Mesothelial cell of epicardium (in vitro differentiated cells): ENCODE measurements at places on chromosomes 7 and 10. TPM values are rescaled to one million over a fixed set of nuclear protein-coding genes. Genes with fewer than 3 reads are reported as not detected.

- DNase-seq = no peak
- H3K27ac ChIP-seq = no peak overlapping the region
- peaks cover 2% of the 10 kb centered on the region for H3K27me3 ChIP-seq
- H3K4me1 ChIP-seq = peaks cover 18% of the 10 kb centered on the region
- no peak overlapping the region for H3K4me3 ChIP-seq
- peaks cover 2% of the 10 kb centered on the region for H3K36me3 ChIP-seq
Observed at GRCh38 chr10:45075216-45075615, 74.5 kb downstream of the ZNF22 start.

DNA sequence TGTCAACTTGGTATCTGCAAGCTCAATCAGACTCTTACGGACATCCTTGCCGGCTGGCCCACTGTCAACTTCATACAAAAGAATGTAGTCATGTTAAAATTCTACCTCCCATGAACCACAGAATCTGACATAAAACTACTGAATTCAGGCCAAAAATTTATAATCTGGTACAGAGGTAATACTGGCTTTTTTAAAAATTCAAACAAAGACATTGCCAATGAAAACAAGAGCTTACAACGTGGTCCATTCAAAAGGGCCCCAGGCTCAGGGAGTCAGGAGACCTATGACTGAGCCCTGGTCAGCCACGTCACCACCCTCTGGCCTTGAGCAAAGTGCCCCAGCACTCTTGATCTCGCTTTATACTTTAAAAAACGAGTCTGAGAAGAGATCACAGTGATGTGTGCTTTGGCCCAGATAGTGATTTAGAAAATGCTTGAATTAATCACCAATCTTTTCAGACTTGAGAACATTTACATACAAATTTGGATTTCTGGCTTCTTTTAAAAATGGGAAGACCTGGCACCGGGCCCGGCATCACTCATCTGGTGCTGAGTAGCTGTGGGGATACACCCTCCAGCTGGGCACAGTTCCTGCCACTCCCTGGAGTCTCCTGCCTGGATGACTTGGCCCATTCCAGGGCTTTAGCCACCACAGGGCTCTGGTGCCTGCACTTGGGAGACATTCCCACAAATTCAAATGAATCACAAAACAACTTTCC, 94.1 kb downstream of the PIP4K2A start:
- no peak for DNase-seq
- no peaks in the 10 kb centered on the region for H3K36me3 ChIP-seq

ANLN gene
- 30.0 to 31.2 TPM (median 30.5 TPM) in 3 replicates for total RNA-seq

- no peak for DNase-seq
- H3K27ac ChIP-seq = no peak overlapping the region
- H3K4me1 ChIP-seq = no peaks in the 10 kb centered on the region
- no peaks in the 10 kb centered on the region for H3K27me3 ChIP-seq
- no peak overlapping the region for H3K4me3 ChIP-seq
Observed at GRCh38 chr7:156725073-156725472, 84.5 kb downstream of the RNF32 start.

DNA sequence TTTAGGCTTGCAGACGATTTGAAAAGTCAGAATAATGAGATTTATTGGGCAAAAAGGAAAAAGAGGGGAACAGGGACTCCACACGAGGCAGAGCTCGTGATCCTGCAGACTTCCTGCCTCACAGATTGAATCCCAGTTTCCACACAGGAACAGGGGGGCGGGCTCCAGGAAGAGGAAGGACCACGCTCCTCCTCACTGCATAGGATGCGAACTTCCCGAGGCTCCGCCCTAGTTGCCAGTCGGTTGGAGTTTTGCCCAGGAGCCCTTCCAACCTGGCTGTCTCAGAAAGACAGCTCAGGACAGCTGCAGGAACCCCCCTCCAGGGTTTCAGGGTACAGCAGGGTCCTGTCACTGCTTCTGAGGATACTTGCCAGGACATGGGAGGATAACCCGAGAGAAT, 488.3 kb upstream of the ADARB2 start:
- no peak overlapping the region for H3K4me3 ChIP-seq
- no peak overlapping the region for H3K27ac ChIP-seq
- no peaks in the 10 kb centered on the region for H3K36me3 ChIP-seq
- no peak for DNase-seq

ARHGAP21 gene
- total RNA-seq = 117 to 119 TPM (median 119 TPM) in 3 replicates

- no peak for DNase-seq
- no peaks in the 10 kb centered on the region for H3K27me3 ChIP-seq
- peaks cover 2% of the 10 kb centered on the region for H3K36me3 ChIP-seq
- peaks cover 15% of the 10 kb centered on the region for H3K4me1 ChIP-seq
- H3K4me3 ChIP-seq = no peak overlapping the region
Observed at GRCh38 chr10:84337199-84337598, 8.8 kb downstream of the CCSER2 start.

CPA5 gene
- 0.58 TPM in 1 of 3 replicates, not detected in the others for total RNA-seq

DNA sequence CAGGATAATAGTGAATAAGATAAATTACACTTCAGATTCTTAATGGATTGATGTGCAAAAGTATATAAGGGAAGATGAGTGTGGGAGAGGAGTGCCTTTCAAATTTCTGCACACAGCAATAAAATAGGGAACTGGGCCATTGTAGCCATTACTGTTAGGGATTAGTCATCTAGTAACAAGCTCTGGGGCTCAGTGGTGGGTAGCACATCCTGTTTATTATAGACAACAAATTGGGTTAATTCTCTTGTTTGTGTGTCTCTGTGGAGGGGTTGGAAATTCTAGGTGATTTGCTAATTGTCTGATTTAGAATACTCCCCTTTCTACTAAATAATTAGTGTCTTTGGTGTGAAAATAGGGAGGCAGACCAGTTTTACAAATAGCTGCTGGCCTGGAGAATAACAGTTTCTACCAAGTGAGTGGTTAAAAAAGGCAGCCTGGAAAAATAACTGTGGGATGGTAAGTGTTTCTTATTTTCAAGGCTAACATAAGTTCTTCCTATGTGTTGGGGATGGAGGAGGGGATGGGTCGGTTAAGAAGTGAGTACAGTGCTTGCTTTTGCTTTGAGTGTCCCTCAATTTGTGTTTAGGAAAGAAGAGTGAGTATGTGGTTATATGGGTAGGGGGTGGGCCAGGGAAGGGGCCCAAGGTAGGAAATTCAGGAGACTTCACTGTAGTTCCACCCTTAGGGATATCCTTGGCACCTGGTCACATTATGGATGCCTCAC, 43.3 kb upstream of the TMEM248 start:
- H3K36me3 ChIP-seq = no peaks in the 10 kb centered on the region
- H3K27me3 ChIP-seq = no peaks in the 10 kb centered on the region
- H3K4me3 ChIP-seq = no peak overlapping the region
- no peak for DNase-seq
- no peak overlapping the region for H3K27ac ChIP-seq
- no peaks in the 10 kb centered on the region for H3K4me1 ChIP-seq

NAT16 gene
- not detected in 3 replicates for total RNA-seq

- peaks cover 99% of the 10 kb centered on the region for H3K27me3 ChIP-seq
- H3K27ac ChIP-seq = no peak overlapping the region
- no peaks in the 10 kb centered on the region for H3K4me1 ChIP-seq
- no peak overlapping the region for H3K4me3 ChIP-seq
- H3K36me3 ChIP-seq = no peaks in the 10 kb centered on the region
Observed at GRCh38 chr7:151884312-151885201, 7.6 kb upstream of the PRKAG2 start.
